ENCODE measurements at places on chromosomes 7 and 10. TPM values are rescaled to one million over a fixed set of nuclear protein-coding genes. Genes with fewer than 3 reads are reported as not detected.

Gene SKAP2
- 53.3 TPM for total RNA-seq

DNA sequence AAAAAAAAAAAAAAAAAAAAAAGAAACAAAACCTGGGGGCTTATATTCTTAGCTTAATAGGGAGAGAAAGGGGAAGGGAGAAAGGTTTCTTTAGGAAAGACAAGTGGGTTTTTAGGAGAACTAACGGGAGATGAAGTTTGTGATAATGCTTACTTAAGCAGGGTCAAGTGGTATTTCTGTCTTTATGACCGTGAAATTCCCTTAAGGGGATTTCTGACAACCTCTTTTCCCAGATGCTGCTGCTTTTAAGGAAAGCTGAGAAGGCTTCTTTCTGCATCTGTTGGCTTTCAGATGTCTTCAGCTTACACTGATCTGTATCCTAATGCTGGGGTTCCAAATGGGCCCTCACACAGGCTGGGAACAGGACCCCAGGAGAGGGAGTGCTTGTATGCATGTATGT, 42.6 kb downstream of the ADAMTS14 start:
- no peak for DNase-seq

GRCh38 chr7:97733276-97734161, 1.6 kb downstream of the TAC1 start:
- DNase-seq: no peak

Gene ZNF22
- total RNA-seq: 24.9 TPM

DNA sequence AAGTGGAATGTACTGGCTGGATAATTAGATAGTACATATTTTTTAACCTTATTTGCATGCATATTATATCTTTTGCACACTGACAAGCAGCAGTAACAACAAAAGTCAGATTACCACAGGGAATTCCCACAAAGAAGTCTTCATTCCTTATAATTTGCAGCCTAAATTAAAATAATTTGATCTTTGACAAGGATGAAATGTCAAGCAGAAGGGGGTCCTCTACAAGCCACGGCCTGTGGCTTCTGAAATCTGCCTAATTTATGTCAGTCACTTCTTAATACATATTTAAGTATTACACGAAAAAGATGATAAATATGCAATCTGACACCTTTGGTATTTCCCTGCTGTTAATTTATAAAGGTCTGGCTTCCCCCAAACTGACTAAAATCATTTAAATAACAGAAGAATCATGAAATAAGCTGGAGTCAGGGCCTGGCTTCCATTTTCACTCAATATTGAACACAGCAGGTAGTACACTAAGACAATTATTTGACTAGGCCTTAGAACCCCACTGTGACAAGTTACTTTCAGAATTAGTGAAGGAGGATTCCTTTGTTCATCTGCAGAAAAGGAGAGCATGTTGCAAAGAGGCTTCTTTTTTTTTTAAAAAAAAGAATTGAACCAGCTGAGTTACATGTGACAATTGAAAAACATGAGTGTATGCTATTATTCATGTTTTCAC, 351.1 kb upstream of the ETV1 start:
- DNase-seq: no peak

GRCh38 chr7:14400271-14400670, 410.8 kb upstream of the ETV1 start:
- no peak for DNase-seq
